ENCODE measurements at places on chromosomes 12 and 14.

GRCh38 chr12:24127919-24128721 is 178.7 kb upstream of the SOX5 start:
- no peak for DNase-seq

GRCh38 chr12:100651108-100651507 is 77.6 kb downstream of the GAS2L3 start:
- DNase-seq: no peak

- DNase-seq: no peak
Observed at GRCh38 chr12:80884651-80885050, 53.1 kb downstream of the LIN7A start.

DNA sequence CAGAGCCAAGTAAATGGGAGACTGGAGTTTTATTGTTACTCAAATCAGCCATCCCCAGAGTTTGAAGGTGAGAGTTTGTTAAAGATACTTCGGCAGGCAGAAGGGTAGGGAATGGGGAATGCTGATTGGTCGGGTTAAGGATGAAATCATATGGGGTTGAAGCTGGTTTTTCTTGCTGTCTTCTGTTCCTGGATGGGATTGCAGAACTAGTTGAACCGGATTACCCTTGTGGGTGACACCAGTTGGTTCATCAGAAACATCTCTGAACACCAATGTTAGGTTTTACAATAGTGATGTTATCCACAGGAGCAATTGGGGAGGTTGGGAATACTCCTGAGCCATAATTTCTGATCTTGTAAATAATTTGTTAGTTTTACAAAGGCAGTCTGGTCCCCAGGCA is 18.7 kb upstream of the SMCO2 start:
- DNase-seq: no peak

- DNase-seq: peak; percentile 86
Observed at GRCh38 chr12:53054112-53054878, 4.4 kb downstream of the TNS2 start.

DNA sequence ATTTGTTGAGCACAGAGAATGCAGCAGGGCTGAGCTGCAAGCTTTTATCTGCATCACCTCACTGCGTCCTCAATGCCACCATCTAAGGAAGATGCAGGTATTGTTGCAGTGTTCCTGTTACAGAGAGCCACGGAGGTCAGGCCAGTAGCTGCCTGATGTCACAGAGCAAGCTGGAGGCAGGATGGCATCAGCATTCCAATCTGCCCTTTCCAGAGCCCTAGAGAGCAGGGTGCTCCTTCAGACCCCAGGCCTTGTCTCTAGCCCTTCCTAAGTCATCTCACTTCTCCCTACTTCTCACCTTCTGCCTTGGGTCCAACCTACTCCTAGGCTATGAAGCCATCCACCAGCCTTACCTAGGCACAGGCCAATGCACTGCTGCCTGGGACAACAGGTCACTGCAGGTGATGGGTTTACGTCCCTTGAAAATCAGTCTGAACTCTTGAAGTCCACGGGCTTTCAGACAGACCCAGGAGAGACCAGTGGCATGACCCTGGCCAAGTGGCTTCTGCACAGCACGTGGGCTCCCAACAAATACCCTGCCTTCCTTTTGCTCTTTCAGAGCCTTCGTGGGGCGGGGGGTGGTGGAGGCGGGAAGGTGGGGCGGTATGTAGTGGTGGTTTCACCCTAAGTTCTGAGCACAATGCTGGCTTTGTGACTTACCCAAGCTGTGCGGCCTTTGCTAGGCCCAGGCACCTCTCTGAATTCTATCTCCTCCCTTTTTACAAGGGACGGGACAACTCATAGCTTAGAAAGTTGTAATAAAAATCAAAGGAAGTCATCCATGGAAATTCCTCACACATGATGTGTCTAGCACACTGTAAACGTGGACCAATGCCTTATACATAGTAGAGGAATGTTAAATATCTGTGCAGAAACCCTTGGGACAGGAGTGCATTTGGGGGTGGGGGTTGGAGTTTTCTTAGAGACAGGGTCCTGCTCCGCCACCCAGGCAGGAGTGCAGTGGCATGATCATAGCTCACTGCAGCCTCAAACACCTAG is 136.0 kb downstream of the KSR2 start:
- no peak for DNase-seq

- DNase-seq: no peak
Observed at GRCh38 chr12:90512518-90512917, 442.5 kb downstream of the CCER1 start.
